ENCODE measurements at places on chromosomes 2 and 18.
A peak's percentile ranks its signal among the peaks of the same experiment; 100 is the strongest.

GRCh38 chr2:44103639-44104038 is 65.0 kb upstream of the PPM1B start:
- no peak for DNase-seq

- DNase-seq: no peak
Observed at GRCh38 chr2:65997961-65998360, 437.0 kb upstream of the MEIS1 start.

- DNase-seq: no peak
Observed at GRCh38 chr2:220394433-220394832, 767.0 kb downstream of the SLC4A3 start.

DNA sequence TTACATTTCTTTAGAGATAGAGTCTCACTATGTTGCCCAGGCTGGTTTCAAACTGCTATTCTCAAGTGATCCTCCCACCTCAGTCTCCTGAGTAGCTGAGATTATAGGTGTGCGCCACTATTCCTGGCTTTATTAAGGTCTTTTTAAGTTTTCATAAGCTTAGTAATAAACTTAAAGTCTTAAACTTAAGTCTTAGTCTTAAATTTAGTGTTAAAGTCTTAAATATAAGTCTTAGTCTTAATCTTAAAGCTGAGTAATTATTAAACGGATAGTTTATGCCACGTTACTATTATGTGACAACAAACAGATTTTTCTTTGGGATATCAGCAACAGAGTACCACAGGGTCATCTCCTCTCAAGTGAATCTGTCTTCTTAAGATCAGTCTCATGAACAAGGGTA is 12.6 kb downstream of the FARP2 start:
- no peak for DNase-seq

- no peak for DNase-seq
Observed at GRCh38 chr2:148880636-148881035, 5.6 kb downstream of the KIF5C start.

GRCh38 chr2:216541505-216541904 is 42.9 kb downstream of the RPL37A start:
- no peak for DNase-seq

GRCh38 chr2:109185338-109185737 is 56.3 kb downstream of the SH3RF3 start:
- peak; percentile 78 for DNase-seq

GRCh38 chr2:159256159-159256558 is 30.3 kb downstream of the WDSUB1 start:
- DNase-seq: no peak

GRCh38 chr2:150681120-150681804 is 193.8 kb upstream of the RND3 start:
- peak; percentile 31 for DNase-seq

- DNase-seq: peak; percentile 31
Observed at GRCh38 chr18:48859311-48860268, 91.2 kb downstream of the SMAD7 start.

DNA sequence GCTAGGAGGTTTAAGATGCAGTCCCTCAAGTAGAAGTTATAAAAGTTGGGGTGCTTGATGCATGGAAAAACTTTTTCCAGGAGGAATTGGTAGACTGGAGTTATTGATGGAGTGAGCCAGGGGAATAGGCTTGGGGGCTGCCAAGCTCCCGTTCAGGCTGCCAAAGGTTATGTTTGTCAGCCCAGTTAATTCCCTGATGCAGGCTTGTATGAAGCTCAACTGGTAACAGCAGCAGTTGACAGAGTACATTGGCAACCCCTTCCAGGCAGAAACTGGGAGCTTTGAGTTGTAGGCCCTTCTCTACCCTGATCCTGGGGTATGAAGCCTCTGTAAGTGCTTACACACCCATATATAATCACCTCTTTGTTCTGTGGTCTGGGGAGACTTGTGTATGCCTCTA is 16.2 kb downstream of the CCDC150 start:
- DNase-seq: no peak

GRCh38 chr2:172869861-172870260 is 134.2 kb downstream of the RAPGEF4 start:
- no peak for DNase-seq

- DNase-seq: no peak
Observed at GRCh38 chr2:234116010-234116409, 65.5 kb downstream of the SPP2 start.

DNA sequence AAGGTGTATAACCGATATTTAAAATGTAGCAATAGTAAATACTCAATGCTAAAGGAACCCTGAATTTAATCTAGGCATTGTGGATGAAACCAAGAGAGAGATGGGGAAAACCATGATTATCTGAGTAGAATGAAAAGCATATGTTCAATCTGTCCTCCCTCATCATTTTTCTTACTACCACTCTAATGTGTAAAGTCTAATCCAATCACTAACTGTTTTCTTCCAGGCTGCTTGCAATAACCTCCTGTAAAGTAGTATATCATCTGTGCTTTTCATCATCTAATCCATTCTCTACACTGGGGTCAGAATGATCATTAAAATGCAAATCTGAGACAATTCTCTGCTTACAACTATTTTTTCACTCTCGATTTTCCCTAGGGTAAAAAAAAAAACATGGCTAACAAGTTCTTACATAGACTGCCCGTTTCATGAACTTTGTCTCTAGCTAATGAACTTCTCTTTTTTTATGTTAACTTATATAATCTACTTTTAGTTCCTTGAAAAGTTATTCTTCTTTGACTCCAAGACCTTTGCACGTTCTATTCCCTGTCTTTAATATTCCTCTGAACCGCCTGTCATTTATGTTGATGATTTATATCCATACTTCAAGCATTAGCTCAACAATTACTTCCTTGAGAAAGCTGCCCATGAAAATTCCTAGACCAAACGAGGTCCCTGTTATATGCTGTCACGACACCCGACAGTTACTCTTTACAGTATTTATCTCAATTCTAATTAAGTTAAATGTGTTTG is 94.7 kb upstream of the SLC8A1 start:
- DNase-seq: no peak

DNA sequence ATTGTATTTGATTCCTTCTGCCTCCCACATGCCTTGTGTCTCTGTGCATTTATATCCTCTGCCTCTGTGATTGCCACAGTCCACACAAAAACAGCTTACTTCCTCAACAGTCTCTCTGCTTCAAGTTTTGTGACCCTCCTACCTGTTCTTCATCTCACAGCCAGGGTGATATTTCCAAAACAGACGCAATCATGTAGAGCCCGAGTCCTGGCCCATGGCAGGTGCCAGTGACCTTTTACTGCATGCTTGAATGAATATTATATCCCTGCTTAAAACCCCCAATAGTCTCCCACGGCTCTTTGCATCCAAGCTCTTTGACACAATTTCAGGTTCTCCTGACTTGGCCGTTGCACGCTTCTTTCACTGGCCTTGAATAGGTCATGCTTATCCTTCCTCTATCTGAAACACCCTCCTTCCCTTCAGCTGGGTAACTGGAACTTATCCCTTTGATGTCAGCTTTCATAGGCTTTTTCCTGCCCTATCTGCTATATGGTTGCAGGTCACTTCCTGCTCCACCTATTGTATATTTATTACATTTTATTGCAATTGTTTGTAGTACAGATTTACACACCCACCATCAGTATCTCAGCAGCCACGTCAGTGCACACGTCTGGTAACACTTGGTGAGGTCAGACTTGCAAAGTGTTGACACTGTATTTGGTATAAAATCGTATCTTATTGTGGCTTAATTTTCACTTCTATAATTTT is 29.7 kb upstream of the IL1B start:
- no peak for DNase-seq

GRCh38 chr2:177056481-177056929 is 156.1 kb upstream of the HNRNPA3 start:
- no peak for DNase-seq

GRCh38 chr2:165474619-165475276 is 5.2 kb downstream of the CSRNP3 start:
- no peak for DNase-seq

GRCh38 chr2:15559379-15560139 is 1.6 kb downstream of the NBAS start:
- DNase-seq: no peak

GRCh38 chr18:43248610-43249249 is 28.6 kb downstream of the SYT4 start:
- DNase-seq: no peak

GRCh38 chr2:164456619-164457018 is 164.7 kb downstream of the GRB14 start:
- DNase-seq: no peak

DNA sequence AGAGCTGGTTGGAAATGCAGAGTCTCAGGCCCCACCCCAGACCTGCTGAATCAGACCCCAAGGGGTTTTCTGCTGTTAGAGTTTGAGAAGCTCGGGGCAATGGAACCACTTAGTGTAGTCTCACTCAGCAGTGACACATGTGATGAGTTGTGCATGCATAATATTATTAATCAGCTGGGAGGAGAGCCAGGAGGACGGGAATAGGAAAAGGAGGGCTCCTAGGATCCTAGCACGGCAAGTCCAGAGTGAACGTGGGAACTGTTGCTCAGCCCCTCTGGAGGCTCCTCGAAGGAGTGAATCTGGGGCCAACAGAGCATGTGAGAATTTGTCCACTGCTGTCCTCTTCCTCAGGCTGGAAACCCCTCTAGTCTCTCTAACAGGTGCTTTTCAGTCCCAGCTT is 87.1 kb downstream of the HS1BP3 start:
- peak; percentile 81 for DNase-seq

GRCh38 chr2:46866770-46867246 is 48.8 kb downstream of the MCFD2 start:
- no peak for DNase-seq

DNA sequence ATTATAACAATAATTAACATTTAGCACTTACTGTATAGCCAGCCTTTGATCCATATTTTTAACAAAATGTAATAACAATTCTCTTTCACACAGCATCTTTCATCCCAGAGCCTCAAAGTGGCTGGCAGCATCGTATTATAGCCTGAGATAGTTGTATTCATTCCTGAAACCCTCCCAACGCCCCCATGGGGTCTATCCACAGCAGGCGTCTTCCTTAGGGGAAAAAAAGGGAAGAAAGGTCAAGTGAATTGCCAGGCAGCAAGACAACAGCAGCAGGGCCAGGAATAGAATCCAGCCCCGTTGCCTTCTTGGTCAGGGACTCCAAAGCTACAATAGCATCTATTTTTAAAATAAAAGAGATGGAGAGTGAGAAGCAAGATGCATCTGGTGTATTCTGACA is 424.4 kb upstream of the ID2 start:
- DNase-seq: no peak

DNA sequence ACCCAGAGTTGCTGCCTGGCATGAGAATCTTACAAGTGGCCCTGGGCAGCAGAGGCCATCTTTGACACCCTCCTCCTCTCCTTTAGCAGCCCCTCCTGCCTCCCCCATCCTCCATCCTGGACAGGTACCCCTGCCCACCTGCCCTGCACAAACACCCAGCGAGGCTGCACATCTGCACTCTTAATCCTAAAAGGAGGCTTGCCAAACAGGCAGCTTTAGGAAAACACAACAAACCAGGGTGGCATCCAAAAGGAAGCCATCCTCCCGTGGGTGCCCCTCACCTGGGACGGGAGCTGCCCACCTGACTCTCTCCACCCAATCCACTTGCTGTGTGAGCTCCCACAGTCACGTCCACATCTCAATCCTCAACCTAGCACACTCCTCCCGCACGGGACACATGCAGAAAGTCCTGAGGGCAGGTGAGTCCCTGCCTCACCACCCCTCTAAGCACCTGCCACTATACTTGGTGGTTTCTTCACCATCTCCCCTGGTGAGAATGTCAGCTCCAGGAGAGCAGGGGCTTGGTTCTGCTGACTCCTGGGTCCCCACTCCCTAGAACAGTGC is 5.8 kb downstream of the BIN1 start:
- no peak for DNase-seq

- DNase-seq: no peak
Observed at GRCh38 chr2:105373344-105373781, 25.5 kb downstream of the FHL2 start.

GRCh38 chr2:149652926-149653325 is 65.4 kb upstream of the MMADHC start:
- DNase-seq: peak; percentile 7

- no peak for DNase-seq
Observed at GRCh38 chr2:206614811-206615210, 27.5 kb upstream of the FAM237A start.

- DNase-seq: no peak
Observed at GRCh38 chr2:12127638-12128037, 381.2 kb downstream of the LPIN1 start.

- DNase-seq: no peak
Observed at GRCh38 chr18:59050661-59051057, 89.0 kb upstream of the SEC11C start.

- DNase-seq: no peak
Observed at GRCh38 chr18:28831908-28832307, 655.0 kb upstream of the CDH2 start.

DNA sequence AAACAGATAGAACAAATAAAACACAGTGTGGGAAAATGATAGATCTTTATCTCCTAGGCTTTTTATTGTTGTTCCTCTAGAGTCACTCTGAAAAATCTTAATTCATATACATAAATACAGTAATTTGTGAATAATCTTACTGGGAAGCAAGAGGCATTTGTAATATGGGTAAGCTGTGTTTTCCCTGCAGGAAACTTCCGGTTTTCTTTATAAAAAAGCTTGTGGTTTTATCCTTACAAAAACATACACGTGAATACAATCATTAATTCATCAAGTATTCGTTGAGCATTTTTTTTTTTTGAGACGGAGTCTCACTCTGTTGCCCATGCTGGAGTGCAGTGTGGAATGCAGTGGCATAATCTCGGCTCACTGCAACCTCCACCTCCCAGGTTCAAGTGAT is 1312.8 kb upstream of the ZEB2 start:
- DNase-seq: no peak

DNA sequence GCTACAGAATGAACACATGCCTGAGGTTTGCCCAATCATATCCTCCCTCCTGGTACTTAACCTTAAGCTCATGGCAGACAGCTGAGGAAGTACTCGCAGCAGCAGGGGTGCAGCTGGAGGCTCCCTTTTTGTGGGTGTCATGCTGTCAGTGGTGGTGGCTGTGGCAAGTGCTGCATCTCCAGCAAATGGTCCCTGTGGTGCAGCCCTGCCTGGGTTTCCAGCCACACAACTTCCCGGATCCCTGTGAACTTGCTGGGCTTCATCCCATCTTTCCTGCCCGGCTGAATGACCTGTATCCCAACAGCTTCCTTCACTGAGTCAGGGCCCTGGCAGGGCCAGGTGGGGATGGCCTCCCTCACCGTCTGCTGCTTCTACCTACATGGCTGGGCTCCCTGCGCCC is 5.0 kb downstream of the TMEM185B start:
- DNase-seq: no peak

GRCh38 chr2:151336863-151337371 is 20.5 kb upstream of the TNFAIP6 start:
- DNase-seq: no peak

GRCh38 chr2:106307860-106308259 is 113.8 kb upstream of the UXS1 start:
- DNase-seq: no peak
